ENCODE measurements at places on chromosomes 3 and 15.

- DNase-seq = no peak
These were observed 93.2 kb upstream of the CCDC80 start for GRCh38 chr3:112734171-112734570.

GRCh38 chr3:189530822-189531221 is 100.4 kb upstream of the TP63 start:
- no peak for DNase-seq

GRCh38 chr3:70815817-70816216 is 503.4 kb upstream of the MDFIC2 start:
- DNase-seq = peak; percentile 30

GRCh38 chr3:140097874-140098635 is 163.1 kb downstream of the CLSTN2 start:
- DNase-seq = no peak

DNA sequence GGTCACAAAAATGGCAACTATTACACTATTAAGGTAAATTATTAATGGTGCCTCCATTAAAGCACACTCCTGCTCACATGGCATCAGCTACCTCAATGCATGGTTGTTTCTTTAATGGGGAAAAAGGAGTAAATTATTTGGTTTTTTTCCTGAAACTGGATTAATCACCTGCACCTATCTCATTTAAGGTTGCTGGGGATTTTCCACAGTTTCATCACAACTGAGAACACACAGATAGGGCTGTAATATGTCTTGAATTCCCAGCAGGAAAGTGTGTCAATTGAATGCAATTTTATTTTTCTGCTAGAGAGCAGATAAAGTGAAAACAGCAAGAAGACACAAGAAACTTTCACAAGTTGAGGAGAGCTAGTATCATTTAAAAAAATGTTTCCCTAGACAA is 36.4 kb downstream of the RFTN1 start:
- no peak for DNase-seq

DNA sequence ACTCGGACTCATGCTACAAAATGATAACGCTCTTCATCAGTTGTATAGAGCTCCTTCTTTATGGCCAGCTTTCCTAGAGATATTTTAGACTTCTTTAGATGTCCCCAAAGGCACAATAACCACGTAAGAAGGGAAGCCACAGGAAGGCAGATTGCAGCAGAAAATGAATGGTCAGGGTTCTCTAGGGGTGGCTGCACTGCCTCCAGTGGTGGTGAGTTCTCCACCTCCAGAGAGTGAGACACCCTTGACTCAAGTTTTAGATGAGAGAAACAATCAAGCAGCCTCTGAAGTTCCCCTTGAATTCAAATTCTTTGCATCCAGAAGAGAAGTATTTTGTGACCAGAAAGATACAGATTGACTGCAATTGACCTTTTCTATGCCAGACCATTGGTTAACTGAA is 191.5 kb downstream of the TP63 start:
- no peak for DNase-seq

DNA sequence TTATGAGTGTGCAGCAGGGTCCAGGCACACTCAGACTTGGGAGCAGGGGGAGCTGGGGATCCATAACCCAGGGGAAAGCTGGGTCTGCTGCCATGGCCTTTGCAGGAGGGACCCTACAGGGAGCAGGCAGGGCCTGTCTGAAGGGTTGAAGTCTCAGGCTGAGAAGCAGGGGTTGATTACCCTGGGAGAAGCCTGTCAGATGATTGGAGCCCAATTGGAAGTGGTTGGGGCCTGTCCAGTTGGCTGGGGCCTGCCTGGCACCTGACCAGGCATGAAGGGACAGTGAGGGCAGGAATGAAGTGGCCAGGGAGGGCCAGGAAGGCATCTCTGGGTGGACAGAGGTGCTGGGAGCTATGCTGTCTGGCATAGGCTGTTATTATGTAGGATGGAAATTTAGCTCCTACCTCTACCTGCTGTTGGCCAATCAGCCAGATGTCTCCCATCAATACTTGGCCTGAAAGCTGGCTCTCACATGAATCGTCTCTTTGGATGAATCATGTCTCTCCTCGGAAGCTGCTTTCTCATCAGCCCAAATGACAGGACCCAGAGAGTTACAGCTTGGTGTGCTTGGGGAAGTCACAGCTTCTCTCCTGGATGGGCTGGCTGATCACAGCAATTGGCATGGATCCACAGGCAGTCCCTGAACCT is 27.4 kb upstream of the SLCO2A1 start:
- DNase-seq = peak; percentile 13

DNA sequence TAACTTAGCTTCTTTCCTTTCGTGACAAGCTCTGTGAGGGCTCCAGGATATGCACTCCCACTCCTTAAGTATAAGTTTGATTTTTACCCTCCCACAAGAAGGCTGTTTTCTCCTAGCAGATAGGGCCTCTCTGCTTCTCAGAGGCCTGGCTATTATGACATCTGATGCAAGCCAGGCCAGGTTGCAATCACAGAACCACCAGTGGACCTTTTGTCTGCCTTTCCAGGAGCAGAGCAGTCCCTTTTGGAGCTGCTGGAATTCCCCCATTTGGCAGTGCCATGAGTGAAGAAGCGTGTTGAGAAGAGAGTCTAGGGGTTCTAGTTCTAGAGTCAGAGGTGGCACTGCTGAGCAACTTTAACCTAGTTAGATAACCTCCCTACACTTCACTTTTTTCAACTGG is 1004.3 kb upstream of the SEMA6D start:
- no peak for DNase-seq

DNA sequence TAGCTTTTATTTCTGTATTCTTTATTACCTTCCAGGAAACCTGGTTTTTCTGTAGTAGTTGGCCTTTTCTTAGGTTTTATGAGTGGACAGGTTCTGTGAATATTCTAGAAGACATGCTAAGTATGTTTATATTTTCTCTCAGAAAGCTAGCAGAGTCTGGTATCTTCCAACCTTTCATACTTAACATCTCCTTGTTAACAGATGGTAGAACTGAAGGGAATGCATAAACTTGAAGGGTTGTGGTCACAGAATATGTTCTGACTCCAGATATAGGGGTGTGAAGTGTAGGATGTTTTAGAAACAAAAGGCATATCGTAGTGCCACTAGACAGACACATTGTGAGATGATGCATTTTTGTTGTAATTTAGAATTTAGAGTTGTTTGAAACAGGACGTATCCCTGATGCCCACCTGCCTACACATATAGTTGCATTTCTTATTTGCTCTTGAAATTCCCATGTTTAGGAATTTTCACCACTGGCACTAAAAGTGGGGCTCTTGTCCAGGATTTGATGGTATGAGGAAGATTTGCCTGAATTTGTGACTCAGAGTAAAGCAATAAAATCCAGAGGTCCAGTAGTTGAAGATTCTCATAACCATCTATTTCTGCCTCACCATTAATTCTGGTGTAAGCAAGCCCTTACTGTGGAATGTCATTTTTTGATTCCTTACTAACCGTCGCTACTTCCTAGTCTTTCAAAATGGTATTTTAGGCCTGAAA is 274.5 kb downstream of the FEZF2 start:
- no peak for DNase-seq

GRCh38 chr3:64161481-64161952 is 63.7 kb downstream of the PRICKLE2 start:
- DNase-seq = peak; percentile 26

DNA sequence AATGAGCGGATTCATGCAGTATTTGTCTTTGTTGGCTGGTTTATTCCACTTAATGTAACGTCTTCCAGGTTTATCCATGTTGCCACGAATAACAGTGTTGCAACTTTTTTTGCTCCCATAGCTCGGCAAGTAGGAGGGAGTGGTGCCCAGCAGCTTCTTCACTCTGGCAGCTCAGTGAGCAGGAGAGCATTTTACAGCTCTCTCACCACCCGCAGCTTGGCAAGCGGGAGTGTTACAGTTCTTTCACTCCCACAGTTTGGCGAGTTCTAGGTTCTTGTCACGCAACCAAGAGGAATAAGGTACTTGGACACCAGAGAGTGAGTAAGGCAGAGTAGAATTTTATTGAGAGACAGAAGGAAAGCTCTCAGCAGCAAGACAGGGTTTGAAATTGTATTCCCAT is 935.2 kb downstream of the TBL1XR1 start:
- DNase-seq = no peak

DNA sequence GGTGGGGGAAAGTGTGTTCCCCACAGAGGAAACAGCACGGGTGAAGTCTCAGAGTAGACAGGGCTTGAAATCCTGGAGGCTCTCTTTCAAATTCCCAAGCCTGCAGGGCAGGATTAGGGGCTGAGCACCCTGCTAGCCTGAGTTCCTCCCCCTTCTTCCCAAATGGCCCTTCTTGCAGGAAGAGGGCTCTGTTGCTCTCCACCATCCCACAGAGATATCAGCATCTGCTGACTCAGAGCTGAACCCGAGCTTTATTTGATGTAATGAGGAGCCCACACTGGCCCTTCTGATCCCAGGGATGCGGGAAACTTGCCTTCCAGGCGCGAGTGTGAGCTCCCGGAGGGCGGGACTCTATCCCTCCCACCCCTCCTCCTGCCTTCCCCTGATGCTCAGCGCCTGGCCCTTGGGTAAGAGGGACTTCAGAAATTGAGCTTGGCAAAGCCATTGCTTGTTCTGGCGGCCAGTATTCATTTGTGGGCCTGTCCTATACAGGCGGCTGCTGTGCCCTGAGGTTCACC is 1.4 kb upstream of the STRA6 start:
- no peak for DNase-seq

DNA sequence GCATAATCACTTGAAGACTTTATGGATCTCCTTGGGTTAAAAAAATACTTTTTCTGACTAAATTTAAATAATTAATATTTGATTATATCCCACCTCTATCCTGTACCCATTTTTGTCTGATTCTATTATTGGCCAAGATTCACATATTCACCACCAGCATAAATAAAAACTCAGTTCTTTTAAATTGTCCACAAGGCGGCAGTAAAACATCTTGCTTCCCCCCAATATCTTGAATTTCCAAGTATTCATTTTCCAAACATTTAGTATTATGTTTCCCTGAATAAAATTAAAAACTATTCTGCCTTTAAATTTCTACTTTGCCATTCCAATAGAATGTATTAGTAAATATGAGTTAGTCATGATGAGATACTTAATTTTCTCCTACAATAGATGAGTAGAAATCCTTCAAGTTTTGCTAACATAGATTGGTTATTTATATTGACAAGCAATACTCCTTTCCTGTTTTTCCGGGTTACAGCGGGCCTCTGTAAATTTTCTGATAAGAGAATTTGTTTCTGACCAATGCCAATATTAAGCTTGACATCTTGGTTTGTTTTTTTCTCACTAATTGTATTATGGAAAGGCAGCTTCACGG is 218.7 kb upstream of the MDFIC2 start:
- DNase-seq = peak; percentile 24

DNA sequence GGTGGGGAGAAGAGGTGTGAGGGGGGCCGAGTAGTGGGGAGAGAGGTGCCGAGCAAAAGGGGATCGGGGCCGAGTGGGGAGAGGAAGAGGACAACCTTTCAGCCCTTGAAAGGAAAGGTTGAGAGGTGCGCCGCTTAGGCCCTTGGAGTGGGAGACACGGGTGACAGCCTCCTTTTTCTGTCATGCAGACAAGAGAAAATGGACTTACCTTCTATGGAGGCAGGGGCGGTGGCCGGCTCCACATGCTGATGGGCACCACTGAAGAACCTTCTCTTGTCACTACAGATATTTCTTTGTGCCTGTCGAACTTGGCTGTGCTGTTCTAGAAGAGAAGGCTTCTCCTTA is 421 bp downstream of the KLHL18 start:
- no peak for DNase-seq

GRCh38 chr3:17182166-17182565 is 297.4 kb downstream of the PLCL2 start:
- DNase-seq = no peak

DNA sequence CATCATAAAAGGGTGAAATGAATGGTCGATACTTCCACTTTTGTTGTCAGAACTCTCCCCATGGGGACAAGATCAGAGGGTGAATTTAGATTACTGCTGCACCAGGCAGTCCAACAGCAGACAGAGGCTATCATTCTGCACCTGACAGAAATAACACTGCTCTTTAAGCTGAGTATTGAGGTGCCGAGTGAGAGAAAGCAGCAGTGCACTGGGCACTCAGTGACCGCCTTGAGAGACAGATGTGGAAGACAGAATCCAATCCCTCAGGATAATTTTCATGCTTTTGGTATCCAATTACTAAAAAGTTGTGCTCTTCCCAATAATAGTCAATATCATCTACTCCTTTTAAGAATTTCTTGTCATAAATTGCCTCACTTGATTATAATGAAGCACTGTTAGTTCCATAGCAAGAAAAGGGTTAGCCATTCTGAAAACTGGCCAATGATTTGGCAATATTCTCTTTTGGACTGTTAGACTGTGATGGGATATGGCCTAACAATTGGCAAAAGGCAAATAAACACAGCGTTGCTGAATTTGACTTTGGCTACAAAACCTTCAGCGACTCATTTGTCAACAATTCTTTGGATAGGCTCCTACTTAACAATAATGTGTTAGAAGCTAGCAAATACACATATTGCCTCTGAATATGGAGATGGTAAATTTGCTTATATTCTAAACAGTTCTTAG is 5.5 kb downstream of the FGF7 start:
- DNase-seq = no peak

DNA sequence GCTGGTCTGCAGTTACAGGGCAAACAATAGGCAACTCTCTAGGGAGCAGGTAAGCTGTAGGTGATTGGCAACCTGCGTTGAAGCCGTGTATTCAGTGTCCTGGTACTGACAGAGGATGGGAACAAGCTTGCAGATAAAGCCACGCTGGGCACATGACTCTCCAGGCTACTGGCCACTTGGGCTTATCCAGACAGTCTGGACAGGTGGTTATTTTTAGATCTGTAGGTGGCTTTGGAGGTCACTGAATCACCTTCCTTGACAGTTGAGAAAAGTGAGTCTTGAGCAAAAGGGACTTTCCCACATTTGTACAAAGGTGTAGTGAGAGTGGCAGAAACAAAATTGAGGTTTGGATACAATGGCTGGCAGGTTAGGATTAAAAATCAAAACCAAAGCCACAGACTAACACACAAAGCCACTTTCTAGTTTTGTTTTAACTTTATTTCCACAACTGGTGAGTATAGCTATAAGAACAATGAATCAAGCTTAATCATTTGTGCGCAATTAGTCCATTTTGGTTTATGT is 22.3 kb upstream of the IL1RAP start:
- DNase-seq = no peak

- no peak for DNase-seq
These were observed 152.4 kb downstream of the LEKR1 start for GRCh38 chr3:156978481-156978961.

- DNase-seq = peak; percentile 15
These were observed 68.9 kb downstream of the NPTN start for GRCh38 chr15:73564255-73564654.

DNA sequence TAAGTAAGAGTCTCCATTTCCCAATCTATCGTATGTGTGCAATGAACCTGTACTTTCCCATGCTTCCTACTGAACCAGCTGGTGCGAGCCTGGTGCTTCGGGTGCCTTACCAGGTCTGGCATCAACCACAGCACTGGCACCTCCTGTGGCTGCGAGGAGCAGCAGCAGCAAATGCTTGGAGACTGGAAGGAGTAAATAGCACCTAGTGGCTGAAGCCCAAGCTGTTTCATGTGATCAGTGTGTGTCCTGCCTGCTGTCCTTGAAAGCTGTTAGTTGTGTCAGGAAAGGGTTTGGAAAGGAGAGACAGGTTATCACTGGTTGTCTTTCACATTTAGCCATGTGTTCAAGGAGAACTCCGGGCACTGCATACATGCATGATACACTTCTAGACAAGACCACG is 31.8 kb downstream of the PCOLCE2 start:
- no peak for DNase-seq

- no peak for DNase-seq
These were observed at the start of gene ARPP21 for GRCh38 chr3:35639254-35640186. ARPP21 (plus strand) TSS chr3:35639525; CDS start chr3:35681752, 42,227 bp downstream.
